ENCODE measurements at places on chromosomes 16 and 17.

GRCh38 chr17:63455417-63455816 lies 9.3 kb upstream of the CYB561 start:
- DNase-seq, result no peak

DNA sequence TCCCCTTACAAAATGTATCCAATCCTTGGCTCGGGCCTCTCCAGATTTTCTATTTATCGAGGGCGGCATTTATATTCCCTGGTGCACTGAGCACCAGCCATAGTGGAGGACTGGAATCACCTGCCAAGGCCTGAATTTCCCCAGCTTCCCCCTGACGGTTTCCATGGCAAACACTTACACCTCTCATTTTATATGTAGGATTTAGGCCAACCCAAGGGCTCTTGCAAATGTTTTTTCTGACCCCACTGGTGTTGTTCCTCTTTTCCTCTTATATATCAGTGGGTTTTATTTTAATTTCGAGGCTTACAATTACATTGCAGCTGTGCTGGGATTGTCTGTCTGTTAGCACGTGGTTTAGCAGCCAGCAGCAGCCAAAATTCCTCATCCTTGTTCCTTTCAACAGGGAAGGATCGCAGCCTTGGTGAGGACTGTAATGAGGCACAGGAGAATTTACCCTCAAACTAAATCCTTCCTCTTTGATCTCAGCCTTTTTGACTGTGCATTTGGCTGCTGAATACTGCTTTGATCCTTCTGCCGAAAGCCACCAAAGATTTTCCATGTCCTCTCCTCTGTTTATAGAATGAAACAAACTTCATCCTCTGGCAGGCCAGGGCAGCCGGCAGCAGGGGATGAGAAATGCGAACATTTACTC lies 26.5 kb upstream of the CES5A start:
- DNase-seq, result no peak

DNA sequence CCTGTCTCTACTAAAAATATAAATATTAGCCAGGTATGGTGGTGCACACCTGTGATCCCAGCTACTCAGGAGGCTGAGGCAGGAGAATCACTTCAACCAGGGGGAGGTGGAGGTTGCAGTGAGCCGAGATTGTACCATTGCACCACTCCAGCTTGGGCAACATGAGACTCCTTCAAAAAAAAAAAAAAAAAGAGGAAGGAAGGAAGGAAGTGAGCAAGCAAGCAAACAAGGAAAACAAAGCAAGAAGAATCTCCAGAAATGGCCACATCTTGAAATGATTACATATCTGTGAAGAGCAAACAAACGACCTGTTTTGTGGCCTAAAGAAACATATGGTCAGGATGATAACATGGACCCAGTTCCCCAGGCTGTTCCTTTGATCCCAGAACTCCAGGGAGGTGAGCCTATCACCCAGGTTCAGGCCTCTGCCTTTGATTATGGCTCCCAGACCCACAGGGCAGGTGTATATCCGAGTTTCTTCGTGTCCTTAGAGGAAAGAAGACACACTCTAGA lies 8.9 kb downstream of the ACOX1 start:
- DNase-seq, result no peak

DNA sequence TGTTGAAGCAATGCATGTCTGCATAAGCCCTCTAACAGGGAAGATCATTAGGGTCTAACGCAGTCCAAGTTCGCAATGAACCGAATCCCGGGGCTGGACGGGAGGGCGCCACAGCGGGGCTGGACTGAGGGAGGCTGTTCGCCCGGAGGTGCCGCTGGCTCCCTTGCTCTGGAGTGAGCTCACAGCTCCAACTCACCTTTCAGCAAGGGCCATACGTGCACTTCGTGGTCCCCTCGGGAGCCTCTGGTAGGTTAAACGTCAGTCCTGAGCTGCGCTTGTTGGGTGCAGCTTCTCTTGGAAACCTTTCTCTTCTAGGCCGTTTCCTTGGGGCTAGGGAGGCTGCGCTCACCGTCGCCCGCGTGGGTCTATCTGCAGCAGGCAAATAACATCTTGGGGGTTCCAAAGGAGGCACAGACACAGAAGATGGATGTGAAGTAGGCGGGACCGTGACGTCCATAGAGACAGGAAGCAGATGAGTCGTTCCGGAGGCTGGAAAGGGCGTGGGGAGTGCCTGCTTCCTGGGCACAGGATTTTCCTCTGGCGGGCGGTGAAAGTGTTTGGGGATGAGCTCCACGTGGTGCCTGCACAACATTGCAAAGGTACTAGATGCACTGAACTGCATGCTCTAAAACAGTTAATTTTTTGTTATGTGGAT lies 21.9 kb downstream of the ATP2C2 start:
- DNase-seq, result no peak

- DNase-seq, result peak; percentile 3
These were observed 555 bp downstream of the NUP88 start for GRCh38 chr17:5418858-5419355.

DNA sequence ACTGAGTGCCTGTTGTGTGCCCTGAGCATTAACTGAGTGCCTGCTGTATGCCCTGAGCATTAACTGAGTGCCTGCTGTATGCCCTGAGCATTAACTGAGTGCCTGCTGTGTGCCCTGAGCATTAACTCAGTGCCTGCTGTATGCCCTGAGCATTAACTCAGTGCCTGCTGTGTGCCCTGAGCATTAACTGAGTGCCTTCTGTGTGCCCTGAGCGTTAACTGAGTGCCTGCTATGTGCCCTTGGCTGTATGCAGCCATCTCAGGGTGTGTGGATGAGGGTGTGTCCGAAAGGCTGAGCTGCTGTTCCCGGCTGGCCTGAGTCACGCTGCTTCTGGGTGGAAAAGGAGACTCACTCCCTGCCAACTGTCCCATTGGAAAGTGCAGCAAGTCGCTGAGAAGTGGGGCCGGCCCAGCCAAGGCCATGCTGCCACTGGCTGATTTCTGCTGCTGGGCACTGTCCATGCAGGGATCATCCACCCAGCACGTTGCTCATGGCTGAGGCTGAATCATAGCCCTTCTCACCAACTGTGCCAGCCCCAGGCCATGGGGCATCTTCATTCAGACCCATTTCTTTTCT lies 113.8 kb downstream of the OR1D5 start:
- DNase-seq, result no peak

- no peak for DNase-seq
These were observed 22.1 kb upstream of the ADAM11 start for GRCh38 chr17:44736551-44737240.

DNA sequence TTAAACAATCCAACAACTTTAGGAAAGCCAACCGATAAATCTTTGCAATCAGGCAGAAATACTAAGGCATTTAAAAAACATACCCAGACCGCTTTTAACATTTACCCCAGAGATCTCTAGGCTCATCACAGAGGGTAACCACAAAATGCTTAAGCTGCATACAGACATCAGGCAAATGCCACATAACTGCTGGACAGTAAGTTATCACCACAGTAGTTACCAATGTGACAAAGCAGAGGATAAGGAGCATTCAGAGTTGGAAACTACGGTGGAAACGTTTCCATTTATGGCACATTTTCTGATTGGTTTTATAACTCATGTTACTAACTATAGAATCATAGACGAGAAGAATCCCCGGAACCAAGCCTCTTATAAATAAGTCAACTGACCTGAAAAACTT lies 77.5 kb downstream of the KANSL1 start:
- DNase-seq, result no peak

GRCh38 chr17:78013683-78014467 lies 55.4 kb downstream of the TNRC6C start:
- peak; percentile 41 for DNase-seq

- DNase-seq, result no peak
These were observed 96.9 kb downstream of the HS3ST4 start for GRCh38 chr16:25788637-25789036.

DNA sequence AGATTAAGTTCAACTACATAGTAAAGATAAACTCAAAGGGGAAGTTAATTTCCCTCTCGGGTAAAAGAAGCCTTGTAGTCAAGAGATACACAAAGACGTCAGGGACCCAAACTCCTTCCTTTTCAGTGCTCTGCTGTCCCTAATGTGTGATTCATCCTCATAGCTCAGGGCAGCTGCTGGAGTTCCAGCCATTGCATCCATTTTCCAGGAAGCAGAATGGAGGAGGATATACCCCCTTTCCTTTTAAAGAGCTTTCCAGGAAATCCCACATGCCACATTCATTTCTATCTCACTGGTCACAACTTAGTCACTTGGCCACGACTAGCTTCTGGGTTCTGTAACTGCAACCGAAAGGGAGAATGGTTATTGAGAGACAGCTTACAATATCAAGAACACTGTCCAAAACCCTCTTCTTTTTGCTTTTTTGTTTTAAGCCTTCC lies 95.3 kb downstream of the SOCS1 start:
- no peak for DNase-seq

DNA sequence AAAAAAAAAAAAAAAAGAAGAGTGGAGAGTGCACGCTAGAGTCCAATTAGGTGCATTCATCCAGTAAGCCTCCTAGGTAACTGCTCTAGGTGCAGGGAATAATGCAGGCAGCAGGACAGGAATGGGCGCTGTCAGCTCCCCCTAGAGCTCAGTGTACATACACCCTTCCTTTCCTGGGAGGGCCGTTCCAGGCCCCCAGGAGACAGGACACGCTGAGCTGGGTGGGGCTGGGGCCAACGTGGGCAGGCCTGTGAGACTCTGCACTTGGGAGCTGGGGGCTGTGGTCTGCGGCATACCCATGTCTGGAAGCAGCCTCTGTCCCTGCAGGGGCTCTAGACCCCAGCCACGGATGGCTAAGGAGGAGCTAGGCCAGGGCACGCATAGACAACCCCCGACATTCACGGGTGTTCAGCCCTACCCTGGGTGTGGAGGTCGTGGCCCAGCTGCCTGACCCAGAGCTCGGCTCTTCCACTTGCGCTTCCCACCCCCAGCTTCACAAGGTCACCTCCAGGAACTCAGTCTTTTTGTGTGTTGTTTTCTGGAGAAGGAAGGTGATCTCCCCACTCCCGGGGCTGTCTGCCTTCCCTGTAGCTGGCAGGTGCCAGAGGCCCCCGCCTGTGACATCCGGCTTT lies 1.0 kb upstream of the ANTKMT start:
- no peak for DNase-seq

DNA sequence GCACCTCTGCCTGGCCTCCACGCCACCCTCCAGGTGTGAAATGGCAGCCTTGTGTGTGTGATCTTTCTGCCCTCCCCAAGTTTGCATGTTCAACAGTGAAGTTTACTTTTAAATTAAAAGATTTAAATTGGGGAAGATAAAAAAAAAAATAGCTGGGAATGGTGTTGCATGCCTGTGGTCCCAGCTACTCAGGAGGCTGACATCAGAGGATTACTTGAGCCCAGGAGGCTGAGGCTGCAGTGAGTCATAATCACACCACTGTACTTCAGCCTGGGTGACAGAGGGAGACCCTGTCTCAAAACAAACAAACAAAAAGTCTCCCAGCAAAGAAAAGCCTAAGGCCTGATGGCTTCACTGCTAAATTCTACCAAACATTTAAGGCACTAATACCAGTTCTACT lies 35.4 kb upstream of the RNF43 start:
- no peak for DNase-seq

- DNase-seq, result no peak
These were observed 120.2 kb downstream of the C16orf78 start for GRCh38 chr16:49493836-49494235.

GRCh38 chr16:58651965-58652348 lies 22.3 kb upstream of the CNOT1 start:
- no peak for DNase-seq

DNA sequence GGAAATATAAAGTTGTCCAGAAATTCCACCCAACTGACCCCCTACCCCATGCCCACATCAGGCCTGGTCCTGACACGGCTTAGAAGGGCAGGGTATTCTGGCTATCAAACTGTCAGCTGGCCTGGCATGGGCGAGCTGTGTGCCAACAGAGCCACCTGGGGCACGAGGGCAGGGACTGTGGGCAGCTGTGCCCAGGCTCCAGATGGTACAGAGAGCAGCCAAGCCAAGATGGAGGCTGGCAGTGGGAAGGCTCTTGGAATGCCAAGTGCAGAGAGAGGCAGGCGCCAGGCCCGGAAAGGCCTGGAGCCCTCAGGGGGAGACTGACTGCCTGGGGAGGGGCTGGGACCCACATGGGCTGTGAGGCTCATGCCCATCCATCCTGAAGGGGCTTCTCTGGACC lies 24.3 kb upstream of the PHF12 start:
- DNase-seq, result no peak

DNA sequence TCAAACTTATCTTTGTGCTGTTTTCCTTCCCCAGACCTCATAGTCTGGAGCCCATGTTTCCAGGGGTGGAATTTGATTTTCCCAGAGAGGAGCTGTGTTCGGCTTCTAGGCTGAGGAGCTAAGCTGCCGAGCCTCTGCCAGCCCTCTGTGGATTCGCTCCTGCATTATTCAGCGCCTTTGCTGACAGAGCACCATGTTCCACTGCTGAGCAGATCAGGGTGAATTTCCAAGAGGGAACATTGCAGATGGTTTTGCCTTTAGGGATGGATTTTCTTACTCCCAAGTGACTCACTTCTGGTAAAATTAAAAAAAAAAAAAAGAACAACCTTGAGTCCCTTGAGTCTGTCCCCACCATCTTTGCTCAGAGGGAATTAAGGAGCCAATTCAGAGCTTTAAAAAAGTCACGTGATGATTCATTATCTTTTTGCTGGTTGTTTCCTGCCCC lies 229.5 kb downstream of the PRKCA start:
- DNase-seq, result no peak

DNA sequence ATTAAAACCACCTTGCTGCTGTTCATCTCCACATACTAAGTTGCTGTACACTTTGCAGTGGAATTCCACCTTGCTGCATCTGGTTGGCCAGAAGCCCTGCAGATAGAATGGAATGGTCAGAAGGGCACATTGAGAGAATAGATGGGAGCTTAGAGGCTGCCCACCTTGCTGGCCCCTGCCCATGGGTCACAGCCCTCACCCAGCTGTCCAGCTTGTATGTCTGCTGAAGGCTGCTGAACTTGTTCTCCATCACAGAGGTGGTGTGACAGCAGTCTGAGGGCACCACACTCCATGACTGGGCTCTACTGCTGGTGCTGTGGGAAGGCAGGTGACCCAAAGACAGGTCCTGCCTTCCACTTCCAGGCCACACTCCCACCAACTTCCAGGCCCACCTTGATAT lies 1755.4 kb downstream of the TP53TG3F start:
- DNase-seq, result no peak

DNA sequence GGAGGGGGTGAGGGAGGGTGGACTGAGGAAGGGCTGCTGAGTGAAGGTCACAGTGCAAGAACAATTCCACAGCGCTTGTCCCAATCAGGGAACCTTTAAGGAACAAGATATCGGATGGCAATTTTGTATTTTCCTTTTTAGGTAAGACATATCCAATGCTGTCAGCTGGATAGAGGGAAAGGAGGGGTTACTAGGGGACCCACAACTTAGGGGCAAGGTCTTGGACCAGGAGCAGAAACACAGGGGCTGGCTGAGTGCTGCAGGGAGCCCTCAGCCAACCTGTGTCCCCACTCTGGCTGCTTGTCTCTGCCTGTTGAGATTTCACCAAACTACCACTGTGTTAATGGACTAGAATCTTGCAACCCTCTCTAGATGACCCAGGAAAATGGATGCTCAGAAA lies 47.6 kb downstream of the AKAP1 start:
- no peak for DNase-seq

GRCh38 chr16:76946879-76947278 lies 244.1 kb upstream of the MON1B start:
- no peak for DNase-seq

DNA sequence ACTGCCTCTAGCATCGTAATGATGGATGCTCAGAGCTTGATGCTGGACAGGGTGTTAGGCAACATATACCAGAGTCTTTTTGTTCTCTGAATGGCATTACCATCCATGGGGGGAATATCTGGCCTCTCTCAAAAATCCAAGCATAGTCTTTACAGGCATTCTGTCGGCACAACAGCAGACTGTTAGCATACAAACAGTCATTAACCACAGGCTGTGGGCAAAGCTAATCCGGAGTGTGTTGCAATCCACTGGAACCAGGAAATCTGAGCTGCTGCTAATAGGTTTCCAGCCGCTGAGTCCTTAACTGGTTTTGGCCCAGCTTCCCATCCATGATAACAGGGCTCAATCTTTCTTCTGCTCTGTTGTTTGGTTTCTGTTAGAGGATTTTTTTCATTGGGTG lies 371.9 kb downstream of the HS3ST3B1 start:
- DNase-seq, result no peak

Data from NCI-H187 treated with DMSO at 0.1 percent for 48 hours (cell line).